ENCODE measurements at places on chromosomes 1 and 21.

- no peak for DNase-seq
Observed at GRCh38 chr1:145972580-145972979, 8.1 kb downstream of the POLR3GL start.

- DNase-seq = no peak
Observed at GRCh38 chr1:162025541-162025940, 1.9 kb upstream of the OLFML2B start.

DNA sequence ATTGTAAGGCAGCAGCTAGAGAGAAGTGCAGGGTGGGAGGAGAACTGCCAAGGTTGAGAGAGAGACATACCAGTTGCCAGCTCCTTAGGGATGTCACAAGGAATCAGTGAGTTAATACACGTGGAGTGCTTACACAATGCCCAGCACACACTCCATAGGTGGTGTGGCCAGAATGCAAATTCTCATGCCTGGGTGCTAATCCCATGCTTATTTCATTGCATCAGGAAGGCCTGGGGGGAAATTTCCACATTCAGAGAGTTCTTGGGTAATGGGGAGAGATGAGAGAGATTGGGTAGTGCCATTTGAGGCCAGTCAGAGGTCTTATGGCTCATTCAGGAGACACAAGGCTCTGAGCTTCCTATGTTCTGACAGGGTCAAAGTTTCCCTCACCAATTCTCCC is 38.7 kb downstream of the GJA5 start:
- no peak for DNase-seq

DNA sequence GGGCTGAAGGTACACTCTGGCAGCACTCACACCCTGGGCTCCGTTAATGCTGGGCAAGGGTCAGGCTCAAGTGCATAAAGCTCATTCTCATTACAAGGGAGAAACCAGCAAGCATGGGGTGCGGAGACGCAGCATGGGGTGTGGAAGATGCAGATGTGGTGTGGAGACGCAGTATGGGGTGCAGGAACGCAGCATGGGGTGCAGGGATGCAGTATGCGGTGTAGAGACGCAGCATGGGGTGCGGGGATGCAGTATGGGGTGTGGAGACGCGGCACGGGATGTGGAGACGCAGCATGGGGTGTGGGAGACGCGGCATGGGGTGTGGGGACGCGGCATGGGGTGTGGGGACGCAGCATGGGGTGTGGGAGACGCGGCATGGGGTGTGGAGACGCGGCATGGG is 390.7 kb downstream of the NPHP4 start:
- DNase-seq = no peak

DNA sequence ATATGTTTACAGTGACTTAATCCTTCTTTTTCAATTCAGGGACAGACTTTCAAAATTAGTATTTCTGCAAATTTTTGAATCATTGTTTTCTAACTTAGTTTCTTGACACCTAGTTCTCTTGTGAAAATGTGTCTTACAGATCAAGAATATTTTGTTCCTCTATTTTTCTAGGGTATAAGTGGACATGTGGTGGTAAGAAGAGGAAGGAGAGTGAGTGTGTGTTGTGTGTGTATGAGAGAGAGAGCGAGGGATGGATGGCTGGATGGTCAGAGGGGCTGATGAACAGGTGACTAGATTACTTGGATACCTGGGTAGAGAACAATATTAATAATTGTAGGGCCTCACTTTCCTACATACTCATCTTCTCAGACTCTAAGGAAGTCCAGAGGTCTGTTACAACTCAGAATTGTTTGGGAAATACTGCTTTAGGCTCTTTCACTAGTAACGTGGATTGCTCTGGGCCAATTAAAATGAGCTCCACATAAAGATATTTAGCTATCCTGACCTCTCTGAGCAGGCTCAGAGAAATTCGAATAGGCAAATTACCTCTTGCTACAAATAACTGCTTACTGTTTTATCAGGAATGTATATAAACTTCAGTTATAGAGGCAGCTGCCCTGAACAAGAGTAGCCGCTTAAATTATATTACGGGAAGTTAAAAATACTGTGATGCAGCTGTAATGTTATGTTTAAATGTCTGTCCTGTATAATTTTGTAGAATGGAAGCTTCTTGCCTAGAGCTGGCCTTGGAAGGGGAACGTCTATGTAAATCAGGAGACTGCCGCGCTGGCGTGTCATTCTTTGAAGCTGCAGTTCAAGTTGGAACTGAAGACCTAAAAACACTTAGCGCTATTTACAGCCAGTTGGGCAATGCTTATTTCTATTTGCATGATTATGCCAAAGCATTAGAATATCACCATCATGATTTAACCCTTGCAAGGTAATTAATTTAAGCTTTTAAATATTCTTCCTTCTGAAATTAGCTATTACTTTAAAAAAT is 19.7 kb downstream of the GPSM2 start:
- no peak for DNase-seq

DNA sequence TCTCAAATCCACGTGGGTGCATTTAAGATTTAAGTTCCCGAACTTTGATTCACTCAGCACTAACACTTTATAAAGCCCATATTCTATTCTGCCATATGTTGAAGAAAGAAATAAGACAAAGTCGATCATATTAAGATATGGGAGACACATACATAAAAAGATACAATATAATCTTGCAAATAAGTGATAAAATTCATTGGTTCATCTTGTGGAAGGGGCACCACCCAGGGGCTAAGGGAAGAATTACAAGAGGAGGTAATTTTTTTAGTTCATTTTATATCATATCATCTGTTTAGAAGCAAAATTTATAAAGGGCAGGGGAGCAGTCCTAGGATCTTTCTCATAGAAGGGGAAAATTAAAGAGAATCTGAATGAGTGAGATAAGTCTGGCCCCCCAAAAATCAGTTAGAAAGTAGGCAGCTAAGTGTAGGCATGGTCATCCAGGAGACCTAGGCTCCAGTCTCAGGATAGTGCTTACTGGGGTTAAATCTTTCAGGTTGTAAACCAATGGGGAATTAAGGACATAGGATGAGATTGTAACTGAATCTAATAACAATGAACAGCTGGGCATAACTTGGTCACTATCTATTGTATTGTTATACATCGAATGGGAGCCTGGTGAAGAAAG is 124.2 kb upstream of the L1TD1 start:
- DNase-seq = no peak

GRCh38 chr1:5577255-5578040 is 414.8 kb downstream of the NPHP4 start:
- DNase-seq = no peak

GRCh38 chr1:36883315-36883949 is 150.9 kb downstream of the GRIK3 start:
- DNase-seq = no peak

GRCh38 chr1:112633628-112634027 is 14.0 kb downstream of the CAPZA1 start:
- DNase-seq = no peak

- DNase-seq = no peak
Observed at GRCh38 chr1:189499736-189500135, 977.9 kb downstream of the BRINP3 start.

- no peak for DNase-seq
Observed at GRCh38 chr1:203083463-203083921, 2.3 kb downstream of the MYOG start.

- DNase-seq = no peak
Observed at GRCh38 chr1:205475855-205476254, 20.0 kb upstream of the BLACAT1 start.

DNA sequence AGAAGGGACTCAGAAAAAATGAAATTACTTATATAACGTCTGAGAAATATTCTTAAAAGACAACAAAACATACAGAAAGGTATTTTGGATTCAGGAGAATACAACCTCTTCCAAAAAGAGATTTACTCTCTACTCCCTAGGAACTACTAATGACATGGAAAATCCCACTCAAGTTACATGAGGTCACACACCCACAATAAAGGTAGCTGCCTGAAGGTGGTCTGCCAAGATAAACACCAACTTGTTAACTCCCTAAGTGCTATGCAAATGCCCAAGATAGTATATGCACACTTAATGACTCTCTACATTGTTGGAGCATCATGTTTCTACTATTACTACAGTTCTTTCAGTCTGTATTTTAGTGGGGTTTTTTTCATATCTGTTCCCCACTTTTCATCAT is 26.5 kb downstream of the RERE start:
- no peak for DNase-seq

DNA sequence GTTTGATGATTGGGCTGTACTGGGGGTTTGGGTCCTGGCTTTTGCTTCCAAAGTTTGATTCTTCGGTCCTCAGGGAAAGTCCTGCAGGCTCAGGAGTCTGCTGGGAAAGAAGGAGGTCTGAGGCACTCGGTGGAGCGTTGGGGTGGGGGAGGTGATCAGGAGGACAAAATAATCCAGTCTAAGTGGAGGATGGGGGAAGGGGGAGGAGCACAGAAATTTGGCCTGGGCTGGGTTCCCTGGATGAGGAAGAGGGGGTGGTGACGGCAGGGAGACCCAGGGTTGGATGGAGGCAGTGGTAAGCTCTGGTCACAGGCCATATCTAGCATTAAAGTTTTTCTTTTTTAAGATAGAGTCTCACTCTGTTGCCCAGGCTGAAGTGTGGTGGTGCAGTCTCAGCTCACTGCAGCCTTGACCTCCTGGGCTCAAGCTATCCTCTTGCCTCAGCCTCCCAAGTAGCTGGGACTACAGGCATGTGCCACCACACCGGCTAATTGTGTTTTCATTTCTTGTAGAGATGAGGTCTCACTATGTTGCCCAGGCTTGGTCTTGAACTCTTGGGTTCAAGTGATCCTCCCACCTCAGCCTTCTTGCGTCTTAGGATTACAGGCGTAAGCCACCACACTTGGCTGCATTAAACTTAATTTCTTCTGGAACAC is 6.8 kb downstream of the SH2D2A start:
- DNase-seq = no peak

DNA sequence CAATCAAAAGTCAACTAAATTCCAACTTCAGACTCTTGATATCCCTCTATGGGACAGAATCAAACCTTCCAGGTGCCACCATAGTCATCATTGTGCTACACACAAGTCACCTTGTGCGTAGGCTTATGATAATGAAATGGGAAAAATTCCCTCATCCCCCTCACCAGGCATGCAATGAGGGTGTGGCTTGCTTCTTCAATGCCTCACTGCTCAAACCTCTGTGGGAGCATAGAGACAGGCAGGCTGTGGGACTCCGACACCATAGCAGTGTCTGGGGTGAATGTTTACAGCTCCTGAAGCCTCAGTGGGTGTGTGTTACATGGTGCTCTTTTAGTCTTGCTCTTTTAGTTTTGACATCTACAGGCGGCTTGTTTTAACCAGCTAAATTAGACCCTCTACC is 42.4 kb downstream of the ZNF697 start:
- DNase-seq = no peak

DNA sequence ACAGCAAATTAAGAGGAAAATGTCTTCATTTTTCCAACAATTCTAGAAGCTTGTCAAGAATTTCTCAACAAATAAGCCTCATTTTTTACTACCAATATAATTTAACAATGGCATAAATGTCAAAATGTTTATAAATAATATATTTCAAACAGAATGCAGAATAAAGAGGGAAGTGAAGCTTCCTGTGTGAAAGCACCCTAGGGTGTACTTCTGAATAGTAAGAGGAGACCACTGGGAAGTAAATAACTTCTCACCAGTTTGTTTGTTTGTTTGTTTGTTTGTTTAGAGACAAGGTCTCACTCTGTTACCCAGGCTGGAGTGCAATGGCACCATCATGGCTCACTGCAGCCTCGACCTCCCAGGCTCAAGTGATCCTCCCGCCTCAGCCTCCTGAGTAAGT is 244.3 kb downstream of the SLC45A1 start:
- no peak for DNase-seq

DNA sequence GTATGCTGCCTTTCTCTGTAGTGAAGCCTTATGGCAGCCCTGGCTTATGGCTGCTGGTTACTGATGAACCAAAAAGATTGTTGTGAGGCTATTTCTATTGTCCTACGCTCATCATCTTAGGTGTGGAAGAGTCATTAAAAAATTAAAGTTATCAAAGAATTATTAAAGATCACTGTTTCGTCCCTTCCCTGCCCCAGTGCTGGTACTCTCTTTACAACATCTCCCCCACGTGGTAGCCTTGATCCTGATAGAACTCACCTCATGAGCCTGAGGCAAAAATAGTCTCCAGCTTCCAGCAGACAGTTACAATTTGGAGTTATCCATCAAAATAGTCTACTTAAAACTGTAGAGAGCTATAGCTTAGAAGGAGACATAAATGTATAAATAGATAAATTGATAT is 201.5 kb downstream of the S1PR1 start:
- no peak for DNase-seq

- no peak for DNase-seq
Observed at GRCh38 chr1:162765788-162766187, 24.7 kb upstream of the HSD17B7 start.

- DNase-seq = no peak
Observed at GRCh38 chr1:9690440-9691107, 39.0 kb downstream of the PIK3CD start.

GRCh38 chr1:94872771-94873495 is 52.8 kb downstream of the SLC44A3 start:
- no peak for DNase-seq

- no peak for DNase-seq
Observed at GRCh38 chr1:42815941-42816584, 859 bp upstream of the ERMAP start.

GRCh38 chr1:18484721-18485120 is 4.0 kb downstream of the KLHDC7A start:
- no peak for DNase-seq

- no peak for DNase-seq
Observed at GRCh38 chr21:33132054-33132453, 62.1 kb downstream of the OLIG1 start.

GRCh38 chr1:186059752-186060151 is 315.3 kb downstream of the TPR start:
- no peak for DNase-seq

- peak; percentile 100 for DNase-seq
Observed at GRCh38 chr1:9910423-9911178, 532 bp upstream of the CTNNBIP1 start.

- no peak for DNase-seq
Observed at GRCh38 chr1:209673631-209674417, 1.4 kb upstream of the G0S2 start.

DNA sequence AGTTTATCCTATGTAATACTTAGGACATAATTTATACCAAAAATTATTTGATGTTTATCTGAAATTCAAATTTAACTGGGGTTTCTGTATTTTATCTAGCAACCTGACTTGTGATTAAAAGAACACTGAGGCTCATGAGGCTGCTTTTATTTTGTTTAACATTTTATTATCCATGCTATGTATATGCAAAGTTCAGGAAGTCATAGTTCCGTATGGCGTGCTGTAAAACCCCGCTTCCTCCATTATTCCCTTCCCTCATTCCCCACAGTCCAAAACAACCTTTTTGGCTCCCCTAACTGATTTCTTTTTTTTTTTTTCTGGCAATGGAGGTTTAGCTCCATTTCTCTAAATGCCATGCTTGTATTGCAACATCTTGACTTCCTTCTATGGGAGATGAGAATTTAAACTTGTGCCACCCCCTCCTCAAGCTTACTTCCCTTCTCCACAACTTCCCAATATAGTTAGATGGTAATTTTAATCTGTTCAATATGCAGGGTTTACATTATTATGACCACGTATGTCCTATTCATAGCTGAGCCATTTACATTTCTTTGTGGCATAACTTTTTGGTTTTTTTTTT is 138.0 kb upstream of the DNAH14 start:
- DNase-seq = no peak
